ENCODE measurements at places on chromosomes 5 and 9.

DNA sequence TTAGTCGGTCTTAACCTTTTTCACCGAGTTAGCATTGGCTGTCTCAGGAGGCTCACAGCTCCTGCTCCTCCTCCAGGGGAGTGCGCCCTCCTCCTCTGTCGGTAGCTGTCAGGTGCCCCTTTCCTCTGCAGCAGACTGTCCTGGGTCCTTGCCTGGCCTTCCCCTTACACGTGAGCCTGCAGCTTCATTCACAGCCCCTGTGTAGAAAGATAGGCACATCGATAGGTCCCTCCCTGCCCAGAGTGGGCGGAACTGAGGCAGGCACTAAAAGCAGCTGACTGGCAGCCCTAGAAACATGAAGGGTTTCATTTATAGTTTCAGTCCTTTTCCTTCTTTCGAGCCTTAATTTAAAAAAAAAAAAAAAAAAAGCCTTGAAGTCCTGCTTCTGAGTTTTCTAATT, 17.2 kb downstream of the TENT4A start:
- no peak for DNase-seq

GRCh38 chr5:154737667-154738320, 17.4 kb upstream of the LARP1 start:
- DNase-seq, result no peak

GRCh38 chr9:92208693-92209524, 84.6 kb downstream of the IARS1 start:
- no peak for DNase-seq

GRCh38 chr5:135383803-135384495, 15.1 kb downstream of the MACROH2A1 start:
- no peak for DNase-seq

GRCh38 chr5:178223828-178224335, 8.7 kb downstream of the PHYKPL start:
- no peak for DNase-seq

DNA sequence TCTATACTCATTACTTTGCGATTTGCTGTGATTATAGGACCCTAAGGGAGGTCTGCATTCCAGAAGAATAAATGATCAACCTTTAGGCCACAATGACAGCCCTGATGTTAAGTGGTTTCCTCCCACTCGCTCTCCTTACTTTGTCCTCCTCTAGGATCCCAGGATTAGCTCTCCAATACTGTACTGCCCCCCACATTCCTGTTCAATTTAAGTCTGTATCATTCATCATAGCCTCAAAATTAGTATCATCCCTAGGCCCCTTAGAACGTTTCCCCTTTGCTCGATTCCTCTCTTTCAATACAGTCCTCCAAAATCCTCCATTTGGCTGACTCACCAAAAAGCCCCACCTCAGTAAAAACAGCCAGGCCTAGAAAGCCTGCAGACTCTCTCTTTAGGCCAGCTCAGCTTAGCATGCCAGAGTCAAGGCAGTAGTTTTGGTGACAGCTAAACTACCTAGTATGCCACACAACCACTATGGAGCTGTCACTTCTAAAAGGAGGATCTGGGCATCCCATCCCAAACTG, 24.4 kb downstream of the RNF145 start:
- peak; percentile 87 for DNase-seq

DNA sequence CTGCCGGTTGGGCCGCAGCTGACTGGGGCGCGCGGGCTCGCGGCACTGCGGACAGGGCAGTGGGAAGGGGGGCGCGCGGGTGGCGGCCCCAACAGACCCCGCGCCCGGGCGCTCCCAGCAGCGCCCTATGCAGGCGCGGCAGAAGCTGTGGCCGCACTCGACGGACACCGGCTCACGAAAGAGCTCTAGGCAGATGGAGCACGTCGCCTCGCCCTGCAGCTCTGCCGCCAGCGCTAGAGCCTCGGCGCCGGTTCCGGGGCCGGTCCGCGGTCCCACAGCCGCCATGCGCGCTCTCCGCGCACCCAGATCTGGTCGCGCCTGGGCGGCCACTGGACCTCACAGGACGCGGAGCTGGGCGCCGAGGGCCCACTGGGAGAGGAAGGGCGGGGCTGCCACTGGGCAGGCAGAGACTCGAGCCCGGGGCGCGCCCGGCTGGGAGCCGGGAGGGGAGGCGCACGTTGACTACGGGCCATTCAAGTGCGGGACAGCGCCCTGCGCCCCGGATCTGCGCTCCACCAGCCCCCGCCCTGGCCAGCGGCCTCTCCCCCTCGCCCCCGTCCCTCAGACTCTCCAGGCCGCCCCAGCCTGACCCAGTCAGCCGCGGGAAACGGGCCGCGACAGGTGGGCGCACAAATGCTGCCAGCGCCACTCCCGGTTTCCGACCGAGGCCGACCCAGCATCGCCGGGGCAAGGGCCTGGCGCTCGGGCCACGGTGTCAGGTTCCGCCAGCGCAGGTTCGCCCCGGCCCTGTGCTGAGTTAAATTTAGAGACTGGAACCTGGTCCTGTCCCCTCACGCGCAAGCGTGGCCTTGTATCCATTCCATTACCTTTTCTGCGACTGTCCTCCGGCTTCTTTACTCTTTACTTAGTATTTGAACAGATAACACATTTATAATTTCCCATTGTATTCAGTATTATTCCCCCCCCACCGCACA, at the start of gene TRIM7:
TRIM7 (minus strand) TSS at position 371 of the 935 bp plus-strand sequence; CDS start at position 285, 86 bp downstream.
- DNase-seq, result peak; percentile 25

DNA sequence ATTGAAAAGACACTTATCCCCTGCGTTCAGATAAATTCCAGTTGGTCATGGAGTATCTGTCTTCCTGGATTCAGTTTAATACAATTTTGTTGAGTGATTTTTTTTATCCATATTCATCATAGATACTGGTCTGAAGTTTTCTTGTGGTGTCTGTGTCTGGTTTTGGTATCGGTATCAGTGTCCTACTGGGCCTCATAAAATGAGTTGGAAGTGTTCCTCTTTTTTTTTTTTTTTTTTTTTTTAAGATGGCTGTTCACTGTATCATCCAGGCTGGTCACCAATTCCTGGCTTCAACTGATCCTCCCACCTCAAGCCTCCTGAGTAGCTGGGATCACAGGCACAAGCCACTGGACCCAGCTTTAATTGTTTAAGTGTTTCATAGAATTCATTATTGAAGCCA, 2.9 kb upstream of the CAMSAP1 start:
- DNase-seq, result no peak

DNA sequence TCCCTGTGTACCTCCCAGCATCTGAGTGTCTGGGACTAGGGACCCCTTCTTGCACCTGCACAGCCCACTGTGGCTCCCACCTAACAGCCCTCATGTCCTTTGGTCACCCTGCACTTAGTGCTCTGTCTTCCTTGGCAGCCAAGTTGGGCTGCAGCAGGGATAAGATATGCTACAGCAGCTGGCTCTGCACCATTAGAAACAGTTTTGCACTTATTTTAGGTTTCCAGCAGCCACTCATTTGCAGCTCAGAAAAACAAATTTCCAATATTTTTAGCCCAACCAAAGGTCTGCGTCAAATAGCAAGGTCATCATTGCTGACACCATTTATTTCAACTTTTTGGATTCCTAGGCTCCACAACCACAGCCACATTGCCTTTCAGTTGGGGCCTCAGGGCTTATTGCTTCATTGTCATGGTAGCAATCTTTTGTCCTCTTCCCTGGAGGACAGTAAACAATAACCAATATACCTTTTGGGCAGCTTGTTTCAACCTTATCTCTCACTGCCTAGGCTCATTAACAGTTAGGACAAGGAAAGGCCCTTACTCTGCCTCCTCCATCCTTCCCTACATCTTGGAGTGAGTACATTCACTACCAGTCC, 263.9 kb downstream of the COX7C start:
- no peak for DNase-seq

DNA sequence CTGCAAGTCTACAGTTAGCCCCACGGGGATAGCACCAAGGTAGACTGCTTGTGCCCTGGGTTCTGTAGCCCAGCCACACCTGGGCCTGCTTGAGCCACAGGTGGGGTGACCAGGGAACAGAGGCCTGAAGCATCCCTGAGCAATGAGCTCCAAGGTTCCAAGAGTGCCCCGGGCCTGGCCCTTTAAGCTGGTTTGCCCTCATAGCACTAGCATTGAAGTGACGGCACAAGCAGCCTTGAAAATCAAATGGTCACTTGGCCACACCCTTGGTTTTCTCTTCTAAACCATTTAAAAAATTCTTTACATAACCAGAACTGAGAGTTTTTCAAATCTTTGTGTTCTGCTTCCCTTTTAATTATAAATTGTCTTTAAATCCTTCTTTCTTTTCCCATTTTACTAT, 24.7 kb downstream of the FBXO10 start:
- DNase-seq, result no peak

- DNase-seq, result peak; percentile 99
Observed at GRCh38 chr5:61301341-61302199, 30.5 kb upstream of the ZSWIM6 start.

DNA sequence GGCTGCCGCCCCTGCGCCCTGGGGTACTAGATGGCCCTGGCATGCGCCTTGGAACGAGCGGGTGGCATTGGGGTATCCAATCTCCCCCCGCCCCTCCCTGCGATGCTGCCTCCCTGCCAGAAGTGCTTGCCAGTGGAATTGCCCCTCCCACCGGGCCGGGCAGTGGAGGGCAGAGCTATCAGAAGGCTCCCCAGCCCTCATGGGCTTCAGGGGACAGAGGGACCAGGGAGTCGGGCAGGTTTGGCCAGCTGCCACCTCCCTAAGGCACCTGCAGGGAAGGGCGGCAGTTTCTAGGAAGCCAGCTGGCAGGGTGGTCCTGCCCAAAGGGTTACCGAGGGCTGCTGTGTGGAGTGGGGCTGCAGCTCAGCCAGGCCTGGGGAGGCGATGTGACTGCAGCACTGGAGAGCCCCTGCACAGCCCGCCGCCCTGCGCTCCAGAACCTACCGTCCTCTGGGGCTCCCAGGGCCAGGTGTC, 52.8 kb upstream of the EGFL7 start:
- DNase-seq, result no peak

GRCh38 chr5:147072622-147073021, 162.2 kb upstream of the STK32A start:
- DNase-seq, result no peak

GRCh38 chr9:86041311-86041741, 58.0 kb downstream of the GOLM1 start:
- peak; percentile 32 for DNase-seq

DNA sequence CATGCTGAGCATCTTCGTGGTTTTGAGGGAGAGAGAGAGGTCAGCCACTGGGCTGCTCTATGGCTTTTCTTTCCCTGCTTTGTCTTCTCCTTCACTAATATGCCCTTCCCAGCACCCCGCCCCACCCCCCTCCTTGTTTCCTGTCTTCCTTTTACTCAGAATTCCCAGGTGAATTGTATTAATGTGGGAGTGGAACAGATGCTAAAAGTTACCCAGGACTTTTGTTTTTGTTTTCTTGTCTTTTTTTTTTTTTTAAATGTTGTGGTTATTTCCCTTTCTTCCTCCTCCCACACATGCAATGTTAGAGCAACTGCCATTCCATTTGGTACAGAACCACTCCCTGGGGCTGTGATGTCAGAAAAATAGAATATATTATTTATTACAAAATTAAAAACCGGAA, 442.7 kb upstream of the CD180 start:
- DNase-seq, result no peak

GRCh38 chr5:102341681-102342288, 45.7 kb upstream of the SLCO4C1 start:
- no peak for DNase-seq

- DNase-seq, result peak; percentile 40
Observed at GRCh38 chr5:126869005-126869451, 92.1 kb downstream of the LMNB1 start.

DNA sequence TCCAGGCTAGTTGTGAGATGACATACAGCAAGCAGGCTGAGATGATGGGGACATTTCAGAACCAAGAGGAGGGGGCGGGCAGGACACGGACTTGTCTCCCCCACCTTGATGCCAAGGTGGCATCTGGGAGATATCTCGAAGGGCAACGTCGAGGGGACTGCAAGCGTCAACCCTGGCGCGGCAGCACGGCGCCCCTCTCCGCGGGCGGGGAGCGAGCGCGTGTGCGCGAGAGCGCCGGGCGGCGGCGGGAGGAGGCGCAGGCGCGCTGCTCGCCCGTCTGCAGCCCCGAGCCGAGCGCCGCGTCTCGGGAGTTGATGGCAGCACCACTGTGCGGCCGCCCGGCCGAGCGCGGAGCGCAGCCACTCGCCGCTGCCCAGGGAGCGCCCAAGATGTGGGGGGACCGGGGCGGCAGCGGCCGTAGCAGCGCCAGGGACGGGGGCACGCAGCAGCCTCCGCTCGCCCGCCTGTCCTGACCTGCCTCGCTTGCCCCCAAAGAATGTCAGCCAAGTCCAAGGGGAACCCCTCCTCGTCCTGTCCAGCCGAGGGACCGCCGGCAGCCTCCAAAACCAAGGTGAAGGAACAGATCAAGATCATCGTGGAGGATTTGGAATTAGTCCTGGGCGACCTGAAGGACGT, at the start of gene PRR16:
PRR16 (plus strand) TSS at position 310 of the 636 bp plus-strand sequence.
- peak; percentile 70 for DNase-seq

DNA sequence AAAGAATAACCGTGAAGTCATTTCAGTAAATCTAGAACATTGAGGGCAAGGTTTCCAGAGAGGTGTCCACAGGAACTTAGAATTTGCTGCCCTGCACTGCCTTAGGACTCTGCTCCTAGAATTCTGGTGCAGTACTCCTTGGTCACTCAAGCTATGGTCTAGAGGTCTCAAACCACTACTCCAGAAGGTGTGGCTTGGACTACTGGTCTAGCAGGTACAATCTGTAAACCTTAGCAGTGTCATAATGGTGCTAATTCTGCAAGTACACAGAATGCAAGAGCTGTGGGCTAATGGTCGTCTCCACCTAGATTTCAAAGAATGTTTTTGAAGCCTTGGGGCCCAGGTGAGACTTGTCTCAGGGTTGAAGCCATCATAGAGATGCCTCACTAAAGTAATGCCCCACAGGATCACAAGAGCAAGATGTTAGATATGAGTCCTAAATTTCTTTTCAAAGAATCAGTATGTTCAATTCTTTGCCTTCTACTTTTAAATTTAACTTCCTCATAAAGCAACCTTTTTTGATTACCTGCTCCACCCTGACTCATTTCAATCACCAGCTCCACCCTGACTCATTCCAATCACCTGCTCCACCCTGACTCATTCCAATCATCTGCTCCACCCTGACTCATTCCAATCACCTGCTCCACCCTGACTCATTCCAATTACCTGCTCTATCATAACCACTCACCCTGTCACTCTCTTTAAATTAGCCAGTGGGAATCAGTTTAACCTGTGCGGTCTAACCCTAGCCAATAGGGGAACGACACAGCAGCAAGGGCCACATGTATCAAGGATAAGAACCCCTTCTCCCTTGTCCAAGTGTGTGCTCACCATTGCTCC, 1111.8 kb upstream of the ACO1 start:
- DNase-seq, result no peak

GRCh38 chr9:79896390-79896980, 324.7 kb downstream of the TLE4 start:
- DNase-seq, result peak; percentile 12

- peak; percentile 62 for DNase-seq
Observed at GRCh38 chr5:89473196-89473595, 590.2 kb upstream of the MEF2C start.

GRCh38 chr5:152689250-152689711, 284.2 kb upstream of the NMUR2 start:
- DNase-seq, result no peak
